ENCODE measurements at places on chromosomes 12 and 14.

DNA sequence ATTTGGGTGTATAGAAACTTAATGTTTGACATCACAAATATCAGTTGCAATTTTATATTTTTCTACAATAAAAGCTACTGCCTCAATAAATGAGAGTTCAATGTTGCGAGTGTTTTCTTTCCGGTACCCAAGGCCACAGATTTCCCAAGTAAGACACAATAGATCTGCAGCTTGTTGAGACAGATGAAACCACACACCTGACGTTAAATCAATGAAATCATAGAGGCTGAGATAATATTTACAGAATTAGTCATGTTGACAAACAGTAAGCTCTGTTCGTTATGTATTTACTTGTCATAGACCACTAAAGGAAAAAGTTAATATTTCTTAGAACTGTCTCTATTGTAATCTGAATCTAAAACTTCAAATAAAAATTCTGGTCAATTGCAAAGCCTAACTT is 49.2 kb upstream of the PTHLH start:
- DNase-seq = no peak

DNA sequence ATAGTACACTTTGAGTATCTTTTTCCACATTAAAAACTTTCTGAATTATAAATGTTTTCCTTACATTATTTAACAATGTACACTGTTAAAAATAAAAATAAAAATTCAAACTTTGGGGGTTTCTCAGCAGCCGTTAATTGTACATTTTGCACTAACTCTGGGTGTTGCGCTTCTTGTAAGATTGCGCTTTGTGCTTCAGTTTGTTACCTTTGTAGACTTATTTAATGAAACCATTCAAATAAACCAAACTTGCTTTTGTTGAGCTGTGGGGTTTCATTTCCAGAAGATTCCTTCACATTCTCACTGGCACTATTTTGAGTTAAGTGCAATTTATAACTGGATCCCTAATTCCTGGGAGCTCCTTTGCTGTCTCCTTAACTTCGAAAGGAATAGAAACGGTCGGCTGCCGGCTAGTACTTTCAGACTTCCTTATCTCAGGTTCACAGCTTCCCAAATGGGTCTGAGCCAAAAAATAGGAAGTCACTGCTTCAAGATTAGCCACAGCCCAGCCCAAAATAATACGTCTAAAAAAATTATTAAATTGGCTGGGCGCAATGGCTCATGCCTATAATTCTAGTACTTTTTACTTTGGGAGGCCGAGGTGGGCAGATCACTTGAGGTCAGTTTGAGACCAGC is 38.2 kb downstream of the RAD52 start:
- no peak for DNase-seq

DNA sequence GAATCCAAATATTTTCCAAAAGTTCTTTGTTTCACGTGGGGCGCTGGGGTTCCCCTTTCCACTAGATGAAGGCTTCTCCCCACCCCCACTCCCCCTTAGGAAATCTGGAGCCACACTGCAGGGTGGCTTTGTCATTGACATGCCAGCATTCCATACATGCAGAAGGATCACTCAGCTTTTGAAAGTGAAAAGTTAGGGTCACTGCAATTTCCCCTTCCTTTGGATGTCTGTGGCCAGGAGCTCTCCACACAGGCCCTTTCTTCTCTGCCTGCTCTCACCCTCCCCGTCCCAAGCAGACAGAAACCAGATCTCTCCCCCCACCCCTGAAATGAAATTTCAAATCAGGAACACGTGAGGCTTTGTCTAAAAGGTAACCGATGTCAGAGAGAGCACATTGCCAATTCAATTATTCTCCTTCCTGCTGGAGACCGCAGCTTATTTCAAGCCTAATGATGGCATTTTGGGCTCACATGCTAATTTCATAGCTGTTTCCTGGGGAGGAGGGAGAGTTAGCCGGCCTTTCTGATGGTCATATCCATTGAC is 153.9 kb upstream of the RFLNA start:
- DNase-seq = no peak

DNA sequence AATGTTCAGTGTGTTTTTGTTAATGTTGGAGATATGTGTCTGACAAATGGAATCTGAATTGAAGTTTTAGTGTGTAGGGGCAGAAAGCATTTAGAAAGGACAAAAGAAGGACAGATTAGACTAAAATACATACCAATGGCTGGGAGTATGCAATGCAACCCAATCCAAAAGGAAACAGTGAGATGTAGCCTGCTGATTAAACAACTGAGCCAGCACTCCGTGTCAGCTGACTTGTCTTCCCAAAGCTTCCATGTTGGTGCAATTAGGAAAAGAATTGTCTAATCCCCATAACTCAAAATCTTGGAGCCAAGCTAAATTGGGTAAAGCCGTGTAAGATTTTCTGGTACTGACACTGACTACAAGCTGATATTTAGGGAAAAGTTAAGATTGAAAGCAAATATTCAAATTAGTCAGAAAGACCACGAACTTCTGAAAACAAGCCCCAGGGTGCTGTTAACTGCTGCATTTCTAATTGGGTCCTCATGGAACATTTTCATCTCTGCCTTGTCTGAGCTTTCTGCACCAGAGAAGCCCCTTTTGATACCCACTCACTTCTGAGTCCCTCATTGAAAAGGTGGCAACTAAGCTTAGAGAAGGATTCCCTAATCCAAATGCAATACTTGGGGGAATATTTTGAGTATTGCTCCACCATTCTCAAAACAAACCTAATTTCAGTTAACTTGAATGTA is 109.1 kb downstream of the DAD1 start:
- no peak for DNase-seq

Data from C1 segment of cervical spinal cord (tissue), 14 donors.